ENCODE measurements at places on chromosomes 16 and 17. TPM values are rescaled to one million over a fixed set of nuclear protein-coding genes. Genes with fewer than 3 reads are reported as not detected.
A peak's percentile ranks its signal among the peaks of the same experiment; 100 is the strongest.

Gene SLC12A3
- 0.17 TPM for total RNA-seq

DNA sequence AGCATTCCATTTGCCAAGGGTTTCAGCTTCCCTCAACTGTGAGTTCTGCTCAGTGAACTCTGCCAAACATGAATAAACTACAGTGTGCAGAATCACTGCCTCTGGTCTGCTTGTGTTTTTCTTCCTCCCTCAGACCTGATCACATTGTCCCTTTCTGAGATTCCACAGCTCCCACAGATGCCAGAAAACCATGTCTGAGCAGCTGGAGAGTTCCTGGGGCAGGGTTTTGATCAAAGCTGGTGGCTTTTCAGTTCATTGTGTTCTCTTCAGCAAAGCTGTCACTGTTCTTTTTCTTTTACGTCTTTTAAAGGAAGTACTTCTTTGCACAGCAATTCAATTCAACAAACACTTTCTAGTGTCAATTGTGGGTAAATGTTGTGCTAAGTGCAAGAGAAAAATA is 555.8 kb downstream of the RBFOX1 start:
- DNase-seq, result peak; percentile 42

GRCh38 chr16:78133919-78134318 is 34.5 kb downstream of the WWOX start:
- DNase-seq, result no peak

DNA sequence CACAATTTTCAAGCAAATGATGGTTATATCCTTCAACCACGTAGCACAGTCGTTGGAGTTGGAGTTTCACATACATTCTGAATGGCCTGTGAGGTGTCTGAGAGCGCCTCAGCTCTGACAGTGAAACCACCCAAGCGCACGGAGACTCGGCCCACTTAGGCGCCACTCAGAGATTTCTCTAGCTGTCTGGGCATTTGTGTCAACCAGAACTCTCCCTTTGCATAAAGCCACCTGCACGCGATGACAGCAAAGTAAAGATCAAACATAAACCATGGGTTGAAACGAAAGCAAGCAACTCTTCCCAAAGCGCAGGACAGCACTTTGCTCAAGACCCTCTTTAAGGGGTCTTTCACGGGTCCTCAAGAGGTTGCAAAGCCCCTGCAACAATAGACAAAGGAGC is 533 bp downstream of the SLC6A4 start:
- DNase-seq, result no peak

DNA sequence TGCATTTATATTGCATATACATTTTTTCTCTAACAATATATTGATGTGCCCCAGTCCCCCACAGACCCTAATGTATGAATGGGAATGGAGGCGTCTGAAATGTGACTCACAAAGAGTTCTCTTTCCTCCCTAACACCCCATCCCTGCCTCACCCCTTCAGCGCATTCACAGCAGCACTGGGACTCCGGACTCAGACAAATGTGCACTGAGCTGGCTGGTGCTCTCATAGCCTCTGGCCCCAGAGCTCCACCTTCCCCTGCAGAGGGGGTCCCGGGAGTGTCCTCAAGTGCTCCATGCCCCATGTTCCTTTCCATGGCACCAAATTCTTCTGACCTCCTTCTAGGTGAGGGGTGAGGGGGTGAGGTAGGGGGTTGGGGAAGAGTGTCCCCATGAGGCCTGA is 20.6 kb downstream of the NPTX1 start:
- no peak for DNase-seq

GRCh38 chr16:4372578-4373355 is 1.1 kb downstream of the VASN start:
- DNase-seq, result peak; percentile 32

GRCh38 chr17:4519361-4519788 is 20.7 kb downstream of the SPNS2 start:
- DNase-seq, result no peak

DNA sequence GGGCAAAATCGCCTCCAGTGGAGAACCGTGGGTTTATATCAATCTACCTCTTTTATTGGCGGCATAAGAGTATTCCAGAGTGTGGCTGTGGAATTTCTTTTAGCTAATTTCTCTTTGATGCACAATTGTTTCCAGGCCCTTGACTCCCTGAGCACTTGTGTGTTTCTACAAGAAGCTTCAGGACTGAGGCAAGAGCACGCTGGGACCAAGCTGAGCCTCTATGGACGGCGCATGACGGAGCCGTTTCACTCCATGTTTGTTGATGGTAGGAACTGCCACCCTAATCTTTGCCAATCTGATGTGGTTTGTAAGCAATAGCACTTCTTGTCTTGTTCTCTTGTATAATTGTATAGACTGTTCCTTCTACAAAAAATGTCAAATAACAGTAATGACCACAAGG is 11.2 kb upstream of the ANKRD40CL start:
- DNase-seq, result no peak

All from dorsolateral prefrontal cortex (tissue), 122 donors.